DMS53 (cell line): ENCODE measurements at places on chromosomes 12 and 14.
A peak's percentile ranks its signal among the peaks of the same experiment; 100 is the strongest.

- no peak for DNase-seq
Measured at GRCh38 chr12:23556661-23557060, 392.8 kb downstream of the SOX5 start.

DNA sequence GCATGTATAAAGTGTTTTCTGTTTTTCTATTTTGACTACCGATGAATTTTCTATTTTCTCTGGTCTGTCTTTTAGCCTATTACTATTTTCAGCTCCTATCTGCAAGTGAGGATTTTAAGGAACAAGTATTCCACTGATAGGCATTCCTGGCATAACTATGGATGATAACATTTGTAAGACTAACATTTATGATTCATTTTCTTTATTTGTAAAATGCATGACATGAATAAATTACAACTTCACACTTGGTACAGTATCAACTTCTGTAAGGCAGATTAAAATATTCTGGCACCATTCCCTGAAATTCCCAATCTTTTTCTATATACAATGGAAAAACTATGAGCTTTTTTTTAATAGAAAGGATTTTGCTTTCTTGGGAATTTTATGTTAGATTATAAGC lies 121.0 kb upstream of the GARIN2 start:
- no peak for DNase-seq

DNA sequence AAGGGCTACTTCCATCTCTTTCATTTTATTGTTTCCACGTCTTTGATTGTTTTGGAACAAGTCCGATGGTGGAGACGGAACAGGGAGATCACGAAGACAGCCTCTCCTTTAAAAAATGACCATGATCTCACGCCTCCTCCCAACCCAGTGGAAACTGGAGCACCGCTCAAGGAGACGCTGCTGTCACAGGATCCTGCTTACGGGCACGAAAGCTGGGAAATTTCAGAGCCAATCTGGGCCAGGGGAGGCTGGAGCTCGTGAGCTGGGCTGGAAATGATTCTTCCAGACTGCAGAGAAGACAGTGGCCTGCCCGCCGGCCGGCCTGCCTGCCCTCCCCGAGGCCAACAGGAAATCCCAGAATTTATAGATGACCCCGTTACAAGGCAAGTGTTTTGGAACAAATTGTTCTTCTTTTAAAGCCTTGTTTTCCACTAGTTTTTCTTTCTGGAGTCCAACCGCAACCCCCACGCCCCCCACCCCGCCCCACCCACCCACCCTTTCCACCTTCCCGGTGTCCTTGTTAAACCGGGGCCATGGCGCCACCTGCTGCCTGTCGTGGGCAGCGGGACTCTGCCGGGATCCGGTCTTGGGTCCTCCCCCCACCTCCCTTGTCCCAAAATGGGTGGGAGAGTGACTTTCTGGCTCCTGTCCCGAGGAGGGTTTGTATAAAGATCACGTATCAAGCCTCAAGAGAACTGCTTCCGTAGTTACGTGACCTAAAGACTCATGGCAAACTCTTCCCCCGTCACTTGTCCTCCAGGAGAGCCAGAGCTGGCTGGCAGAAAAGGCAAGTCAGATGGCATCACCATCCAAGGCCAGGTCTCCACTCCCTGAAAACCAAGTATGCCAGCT lies 40.3 kb downstream of the MAP1LC3B2 start:
- peak; percentile 87 for DNase-seq

DNA sequence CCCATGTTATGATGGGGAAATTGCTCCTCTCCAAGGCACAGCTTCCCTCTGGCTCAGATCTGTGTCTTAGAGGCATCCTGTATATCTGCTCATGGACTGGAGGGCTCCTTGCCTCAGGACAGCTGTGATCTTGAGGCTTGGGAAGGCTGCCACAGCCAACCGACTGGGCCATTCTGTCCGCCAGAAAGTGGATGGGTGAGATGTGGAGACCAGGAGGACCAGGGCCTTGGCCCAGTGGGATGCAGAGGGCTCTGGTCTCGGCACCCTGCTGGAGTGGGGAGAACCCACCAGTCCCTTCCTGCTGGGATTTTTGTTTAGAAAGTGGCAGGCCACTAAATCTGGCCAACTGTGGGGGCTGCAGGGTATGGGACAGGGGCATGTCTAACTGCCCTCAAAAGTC lies 148.6 kb downstream of the CALM1 start:
- no peak for DNase-seq

- peak; percentile 97 for DNase-seq
Measured at GRCh38 chr12:95336387-95337067, 118.9 kb downstream of the VEZT start.

GRCh38 chr14:55000381-55000780 lies 26.5 kb downstream of the WDHD1 start:
- no peak for DNase-seq
